SK-N-SH (cell line): ENCODE measurements at places on chromosomes 12 and 14. TPM values are rescaled to one million over a fixed set of nuclear protein-coding genes. Genes with fewer than 3 reads are reported as not detected.
A peak's percentile ranks its signal among the peaks of the same experiment; 100 is the strongest.

The RFX4 gene
- polyA plus RNA-seq, result not detected in 2 replicates

The KRT76 gene
- not detected in 2 replicates for polyA plus RNA-seq

The NELL2 gene
- polyA plus RNA-seq, result 0.28 and 0.35 TPM in 2 replicates

GRCh38 chr14:91245029-91245428 is 525 bp upstream of the GPR68 start:
- no peak for DNase-seq
- H3K4me3 ChIP-seq, result no peak overlapping the region
- H3K36me3 ChIP-seq, result no peaks in the 10 kb centered on the region

- DNase-seq, result peak; percentile 56
- H3K27me3 ChIP-seq, result no peaks in the 10 kb centered on the region
- H3K4me3 ChIP-seq, result no peak overlapping the region
- no peaks in the 10 kb centered on the region for H3K4me1 ChIP-seq
- H3K27ac ChIP-seq, result peak overlapping the region; percentile 64
Observed at GRCh38 chr12:112939761-112940381, 1.6 kb downstream of the OAS3 start.

- H3K4me1 ChIP-seq, result peaks cover 11% of the 10 kb centered on the region; the same call in 1 of the 2 replicates
- no peaks in the 10 kb centered on the region for H3K27me3 ChIP-seq
- H3K4me3 ChIP-seq, result no peak overlapping the region
- H3K36me3 ChIP-seq, result no peaks in the 10 kb centered on the region
Observed at GRCh38 chr12:68428724-68429501, 96.8 kb upstream of the MDM1 start.

DNA sequence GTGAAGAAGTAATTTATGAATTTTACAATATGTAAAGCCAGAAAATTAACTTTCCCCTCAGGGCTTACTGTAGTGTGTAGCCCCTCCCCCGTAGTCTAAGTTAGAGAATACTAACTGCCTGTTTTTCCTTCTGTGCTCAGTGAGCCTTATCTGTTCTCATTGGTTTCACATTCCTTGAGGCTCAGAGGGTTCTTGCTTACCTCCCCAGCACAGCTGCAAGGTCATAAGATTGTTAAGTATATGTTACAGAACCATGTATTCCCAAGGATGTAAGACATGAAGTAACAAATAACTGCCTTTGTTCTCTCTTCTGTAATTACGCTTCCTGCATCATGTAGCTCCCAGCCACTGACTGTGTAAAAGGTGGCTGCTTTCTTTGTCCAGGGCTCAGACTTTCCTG is 1351.1 kb downstream of the TMEM121 start:
- H3K4me1 ChIP-seq, result peaks cover 2% of the 10 kb centered on the region; the same call in 1 of the 2 replicates
- DNase-seq, result no peak
- H3K27ac ChIP-seq, result no peak overlapping the region
- H3K4me3 ChIP-seq, result no peak overlapping the region
- H3K36me3 ChIP-seq, result no peaks in the 10 kb centered on the region
- H3K27me3 ChIP-seq, result peaks cover 6% of the 10 kb centered on the region; the same call in 1 of the 2 replicates

- H3K27me3 ChIP-seq, result peaks cover 93% of the 10 kb centered on the region
- H3K4me1 ChIP-seq, result no peaks in the 10 kb centered on the region
- H3K36me3 ChIP-seq, result no peaks in the 10 kb centered on the region
- no peak overlapping the region for H3K27ac ChIP-seq
- DNase-seq, result no peak
- no peak overlapping the region for H3K4me3 ChIP-seq
Observed at GRCh38 chr14:56813143-56813551, 2.9 kb upstream of the OTX2 start.

GRCh38 chr14:71833476-71833875 is 98.8 kb upstream of the RGS6 start:
- H3K4me3 ChIP-seq, result no peak overlapping the region
- H3K27ac ChIP-seq, result no peak overlapping the region
- H3K27me3 ChIP-seq, result no peaks in the 10 kb centered on the region; the same call in 1 of the 2 replicates
- DNase-seq, result no peak

DNA sequence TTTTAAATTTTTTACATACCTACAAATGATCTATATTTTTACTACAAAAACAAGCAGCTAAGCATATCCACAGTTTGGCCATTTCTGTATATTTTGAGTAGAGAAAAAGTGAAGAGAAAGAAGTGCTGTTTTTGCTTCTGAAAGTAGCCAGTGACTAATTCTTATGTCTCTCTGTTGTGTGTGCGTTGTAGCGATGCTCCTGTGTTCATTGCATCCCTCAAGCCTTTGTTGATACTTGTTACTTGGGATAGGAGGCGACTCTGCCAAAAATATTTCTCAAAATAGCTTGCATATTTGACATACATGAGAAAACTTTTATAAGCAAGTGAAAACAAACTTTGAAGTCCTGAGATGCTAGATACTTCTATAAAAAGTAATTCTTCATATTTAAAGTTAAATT is 714.1 kb downstream of the FSCB start:
- no peak overlapping the region for H3K4me3 ChIP-seq
- no peak overlapping the region for H3K27ac ChIP-seq
- H3K4me1 ChIP-seq, result no peaks in the 10 kb centered on the region
- no peak for DNase-seq
- H3K36me3 ChIP-seq, result no peaks in the 10 kb centered on the region
- H3K27me3 ChIP-seq, result no peaks in the 10 kb centered on the region

DNA sequence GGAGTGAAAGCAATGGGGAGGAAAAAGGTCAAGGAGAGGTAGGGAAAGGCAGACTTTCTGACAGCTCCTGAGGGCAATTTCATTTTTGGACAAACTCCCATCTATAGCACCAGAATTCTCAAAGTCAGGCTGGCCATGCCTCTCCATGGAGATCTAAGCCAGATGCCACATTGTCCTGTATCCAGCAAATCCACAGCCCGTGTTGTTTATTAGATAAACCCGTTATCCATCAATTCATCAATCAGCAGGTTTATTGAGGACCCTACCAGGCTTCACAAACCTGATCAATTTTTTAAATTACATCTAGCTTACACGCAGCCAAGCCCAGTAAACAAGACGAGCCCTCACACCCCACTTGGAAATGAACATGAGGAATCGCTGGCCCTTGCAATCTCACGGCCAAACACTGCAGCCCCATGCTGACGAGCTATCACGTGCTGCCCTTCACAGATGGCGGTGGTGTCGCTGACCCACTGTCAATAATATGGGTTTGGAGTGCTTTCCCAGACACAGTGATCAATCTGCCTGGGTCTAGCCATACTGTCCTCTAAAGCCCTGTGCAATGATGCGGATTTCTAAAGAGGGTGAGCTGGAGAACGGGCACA is 332.9 kb downstream of the DPF3 start:
- peak; percentile 73 for DNase-seq
- no peaks in the 10 kb centered on the region for H3K27me3 ChIP-seq
- H3K27ac ChIP-seq, result no peak overlapping the region

DNA sequence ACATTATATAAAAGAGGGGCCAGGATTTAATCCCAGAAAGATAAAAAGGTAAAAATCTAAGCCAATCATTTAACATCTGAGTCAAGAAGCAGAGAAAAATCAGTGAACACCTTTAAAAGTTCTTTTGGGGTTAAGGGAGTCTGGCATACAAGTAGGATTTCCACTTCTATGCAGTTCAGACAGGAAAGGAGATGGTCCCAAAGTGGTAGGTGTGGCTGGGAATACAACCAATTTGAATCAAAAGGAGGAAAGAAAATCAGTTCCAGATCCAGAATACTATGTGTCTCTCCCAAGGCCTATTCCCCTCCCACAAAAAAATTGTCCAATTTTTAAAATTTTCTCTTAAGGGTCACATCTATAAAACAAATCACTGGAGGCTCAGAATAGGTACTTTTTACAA is 167.4 kb downstream of the PHLDA1 start:
- no peak overlapping the region for H3K4me3 ChIP-seq
- H3K4me1 ChIP-seq, result peaks cover 13% of the 10 kb centered on the region; the same call in 1 of the 2 replicates
- H3K36me3 ChIP-seq, result no peaks in the 10 kb centered on the region
- H3K27me3 ChIP-seq, result no peaks in the 10 kb centered on the region

GRCh38 chr12:96197503-96198272 is 3.5 kb downstream of the ELK3 start:
- no peaks in the 10 kb centered on the region for H3K36me3 ChIP-seq
- H3K27ac ChIP-seq, result peak overlapping the region; percentile 100

DNA sequence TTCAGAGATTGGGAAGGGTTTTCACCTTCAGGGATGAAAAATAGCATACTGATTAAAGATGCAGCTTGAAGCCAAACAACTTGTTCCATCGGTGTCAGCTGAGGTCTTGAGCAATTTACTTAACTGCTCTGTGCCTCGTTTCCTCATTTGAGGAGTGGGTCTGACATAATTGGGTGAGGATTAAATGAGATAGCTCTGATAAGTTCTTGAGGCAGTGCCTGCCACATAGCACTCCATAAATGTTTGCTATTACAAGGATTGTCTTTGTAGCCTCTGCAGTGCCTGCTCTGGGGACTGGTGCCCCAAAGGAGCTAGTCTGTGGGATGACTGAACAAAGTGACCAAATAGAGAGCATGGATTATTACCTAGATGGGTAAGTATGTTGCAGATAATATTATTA is 50.6 kb downstream of the ATP23 start:
- no peaks in the 10 kb centered on the region for H3K36me3 ChIP-seq
- no peaks in the 10 kb centered on the region for H3K4me1 ChIP-seq
- no peak overlapping the region for H3K4me3 ChIP-seq
- DNase-seq, result no peak

DNA sequence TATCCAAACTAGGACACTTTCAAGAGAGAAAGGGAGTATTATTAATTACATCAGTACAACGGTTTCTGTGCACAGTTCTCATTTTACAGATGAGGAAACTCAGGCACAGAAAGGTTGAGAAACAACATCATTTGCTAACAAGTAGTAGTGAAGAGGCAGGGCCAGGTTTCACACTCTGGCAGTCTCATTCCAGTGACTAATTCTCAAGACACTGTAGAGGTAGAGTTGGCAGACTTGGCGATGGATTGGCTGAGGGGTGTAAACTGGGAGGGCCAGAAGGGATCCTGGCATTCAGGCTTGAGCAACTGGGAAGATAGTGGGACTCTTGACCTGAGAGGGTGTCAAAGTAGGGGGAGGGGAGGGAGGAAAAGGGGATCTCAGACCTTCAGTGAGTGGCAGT is 73.8 kb upstream of the BDKRB2 start:
- no peaks in the 10 kb centered on the region for H3K4me1 ChIP-seq
- H3K36me3 ChIP-seq, result no peaks in the 10 kb centered on the region
- H3K27ac ChIP-seq, result no peak overlapping the region
- H3K27me3 ChIP-seq, result no peaks in the 10 kb centered on the region

GRCh38 chr12:103583008-103583407 is 4.1 kb upstream of the STAB2 start:
- no peak for DNase-seq
- no peaks in the 10 kb centered on the region for H3K27me3 ChIP-seq
- H3K4me3 ChIP-seq, result no peak overlapping the region
- no peaks in the 10 kb centered on the region for H3K36me3 ChIP-seq
- H3K27ac ChIP-seq, result no peak overlapping the region

DNA sequence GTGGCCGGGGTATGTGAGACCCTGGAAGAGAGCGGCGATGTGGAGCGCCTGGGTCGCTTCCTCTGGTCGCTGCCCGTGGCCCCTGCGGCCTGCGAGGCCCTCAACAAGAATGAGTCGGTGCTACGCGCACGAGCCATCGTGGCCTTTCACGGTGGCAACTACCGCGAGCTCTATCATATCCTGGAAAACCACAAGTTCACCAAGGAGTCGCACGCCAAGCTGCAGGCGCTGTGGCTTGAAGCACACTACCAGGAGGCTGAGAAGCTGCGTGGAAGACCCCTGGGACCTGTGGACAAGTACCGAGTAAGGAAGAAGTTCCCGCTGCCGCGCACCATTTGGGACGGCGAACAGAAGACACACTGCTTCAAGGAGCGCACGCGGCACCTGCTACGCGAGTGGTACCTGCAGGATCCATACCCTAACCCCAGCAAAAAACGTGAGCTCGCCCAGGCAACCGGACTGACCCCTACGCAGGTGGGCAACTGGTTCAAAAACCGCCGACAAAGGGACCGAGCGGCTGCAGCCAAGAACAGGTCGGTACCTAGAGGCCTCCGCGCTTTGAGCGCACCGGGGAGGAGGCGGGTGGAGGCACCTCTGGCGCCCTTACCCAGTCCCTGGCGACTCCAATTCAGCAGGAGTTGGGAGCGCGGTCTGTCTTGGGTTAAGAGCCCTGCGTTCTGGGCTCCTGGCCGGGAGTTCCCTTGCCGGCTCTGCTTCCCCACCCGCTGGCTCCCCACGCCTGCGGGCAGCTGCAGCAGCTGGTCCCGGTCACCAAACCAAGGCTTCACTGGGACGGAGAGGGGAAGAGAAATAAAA is 700 bp downstream of the SIX6 start:
- no peak overlapping the region for H3K27ac ChIP-seq
- H3K4me1 ChIP-seq, result peaks cover 22% of the 10 kb centered on the region; the same call in 1 of the 2 replicates
- DNase-seq, result peak; percentile 67
- H3K27me3 ChIP-seq, result peaks cover 93% of the 10 kb centered on the region
- H3K36me3 ChIP-seq, result no peaks in the 10 kb centered on the region

DNA sequence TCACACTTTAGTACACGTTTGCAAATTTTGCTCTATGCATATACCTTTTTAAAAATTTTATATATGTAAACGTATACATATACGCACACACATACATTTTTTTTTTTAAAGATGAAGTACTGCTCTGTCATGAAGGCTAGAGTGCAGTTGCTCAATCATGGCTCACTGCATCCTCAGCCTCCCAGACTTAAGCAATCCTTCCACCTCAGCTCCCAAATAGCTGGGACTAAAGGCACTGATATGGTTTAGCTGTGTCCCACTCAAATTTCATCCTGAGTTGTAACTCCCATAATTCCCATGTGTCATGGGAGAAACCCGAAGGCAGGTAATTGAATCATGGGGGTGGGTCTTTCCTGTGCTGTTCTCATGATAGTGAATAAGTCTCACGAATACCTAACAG is 220.8 kb upstream of the CAND1 start:
- no peaks in the 10 kb centered on the region for H3K4me1 ChIP-seq
- H3K4me3 ChIP-seq, result no peak overlapping the region
- no peaks in the 10 kb centered on the region for H3K27me3 ChIP-seq
- DNase-seq, result no peak
- H3K36me3 ChIP-seq, result no peaks in the 10 kb centered on the region

GRCh38 chr14:77055981-77056380 is 27.5 kb upstream of the IRF2BPL start:
- no peak overlapping the region for H3K27ac ChIP-seq
- no peak for DNase-seq
- peaks cover 11% of the 10 kb centered on the region for H3K4me1 ChIP-seq
- no peaks in the 10 kb centered on the region for H3K36me3 ChIP-seq
- no peaks in the 10 kb centered on the region for H3K27me3 ChIP-seq

GRCh38 chr12:1691123-1692007 is 495 bp downstream of the ADIPOR2 start:
- peaks cover 3% of the 10 kb centered on the region for H3K4me1 ChIP-seq
- peak overlapping the region; percentile 84 for H3K27ac ChIP-seq
- DNase-seq, result no peak
- peak overlapping the region; percentile 99 for H3K4me3 ChIP-seq
